Effector memory CD4-positive, alpha-beta T cell (primary cell): ENCODE measurements at places on chromosomes 12 and 14.

GRCh38 chr14:90903101-90903500 is 86.9 kb upstream of the TTC7B start:
- DNase-seq = peak; percentile 29

GRCh38 chr12:32039917-32040575 is 66.6 kb upstream of the BICD1 start:
- DNase-seq = no peak

DNA sequence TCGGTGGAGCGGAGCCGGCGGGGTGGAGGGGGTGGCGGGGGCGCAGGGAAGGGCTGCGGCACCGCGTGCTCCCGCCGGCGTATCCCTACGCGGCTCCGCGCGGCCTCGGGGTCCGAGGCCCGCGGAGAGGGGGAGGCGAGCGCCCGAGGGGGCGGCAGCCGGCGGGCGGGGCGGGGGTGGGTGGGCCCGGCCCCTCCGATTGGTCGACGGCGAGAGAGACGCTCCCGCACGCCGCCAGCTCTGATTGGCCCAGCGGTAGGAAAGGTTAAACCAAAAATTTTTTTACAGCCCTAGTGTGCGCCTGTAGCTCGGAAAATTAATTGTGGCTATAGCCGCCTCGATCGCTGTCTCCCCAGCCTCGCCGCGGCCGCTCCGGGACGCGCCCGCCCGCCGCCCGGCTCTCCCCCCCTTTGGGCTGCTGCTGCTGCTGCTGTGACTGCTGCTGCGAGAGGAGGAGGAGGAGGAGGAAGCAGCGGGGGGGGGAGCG is at the start of gene FOXG1:
FOXG1 (plus strand) TSS at position 319 of the 487 bp plus-strand sequence. CDS start 493 bp downstream, outside the sequence.
- no peak for DNase-seq

DNA sequence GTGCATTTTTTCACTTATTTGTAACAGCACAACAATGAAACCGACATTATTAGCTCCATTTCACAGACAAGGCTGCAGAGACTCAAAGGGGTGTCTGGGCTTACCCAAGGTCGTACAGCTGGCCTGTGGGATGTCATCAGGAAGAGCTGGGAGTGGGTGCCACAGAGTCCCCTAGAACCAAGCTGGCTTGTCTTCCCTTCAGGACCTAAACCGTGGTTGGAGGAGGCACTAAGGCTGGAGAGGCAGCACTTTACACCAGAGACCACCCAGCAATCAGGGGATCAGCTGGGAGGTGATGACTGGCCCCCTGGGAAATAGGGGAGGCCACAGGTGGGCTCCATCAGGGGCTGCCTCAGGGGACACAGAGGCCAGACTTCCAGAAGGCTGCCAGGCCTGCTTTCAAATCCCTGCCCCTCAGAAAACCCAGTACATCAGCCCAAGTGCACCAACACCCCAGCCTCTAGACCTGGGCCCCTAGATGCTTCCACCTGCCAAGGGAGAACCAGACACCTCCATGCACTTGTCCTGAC is 28.3 kb downstream of the DIO3 start:
- no peak for DNase-seq

- DNase-seq = no peak
These were observed 8.6 kb downstream of the DDN start for GRCh38 chr12:48990552-48990951.

- DNase-seq = no peak
These were observed 9.1 kb upstream of the TDG start for GRCh38 chr12:103956509-103957027.

DNA sequence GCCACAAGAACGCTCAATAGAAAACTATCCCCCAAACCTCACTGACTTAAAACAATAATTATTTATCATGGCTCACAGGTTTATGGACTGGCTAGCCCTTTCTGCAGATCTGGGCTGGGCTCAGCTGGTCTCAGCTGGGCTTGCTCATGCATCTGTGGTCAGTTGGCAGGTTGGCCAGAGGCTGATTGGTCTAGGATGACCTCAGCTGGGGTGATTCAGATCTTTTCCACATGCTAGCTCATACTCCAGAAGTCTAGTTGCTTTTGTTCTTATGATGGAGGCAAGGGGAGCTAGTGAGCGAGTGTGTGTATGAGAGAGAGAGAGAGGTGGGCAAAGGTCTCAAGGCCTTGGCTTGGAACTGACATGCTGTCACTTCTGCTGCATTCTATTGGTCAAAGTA is 181.2 kb upstream of the NRXN3 start:
- no peak for DNase-seq

DNA sequence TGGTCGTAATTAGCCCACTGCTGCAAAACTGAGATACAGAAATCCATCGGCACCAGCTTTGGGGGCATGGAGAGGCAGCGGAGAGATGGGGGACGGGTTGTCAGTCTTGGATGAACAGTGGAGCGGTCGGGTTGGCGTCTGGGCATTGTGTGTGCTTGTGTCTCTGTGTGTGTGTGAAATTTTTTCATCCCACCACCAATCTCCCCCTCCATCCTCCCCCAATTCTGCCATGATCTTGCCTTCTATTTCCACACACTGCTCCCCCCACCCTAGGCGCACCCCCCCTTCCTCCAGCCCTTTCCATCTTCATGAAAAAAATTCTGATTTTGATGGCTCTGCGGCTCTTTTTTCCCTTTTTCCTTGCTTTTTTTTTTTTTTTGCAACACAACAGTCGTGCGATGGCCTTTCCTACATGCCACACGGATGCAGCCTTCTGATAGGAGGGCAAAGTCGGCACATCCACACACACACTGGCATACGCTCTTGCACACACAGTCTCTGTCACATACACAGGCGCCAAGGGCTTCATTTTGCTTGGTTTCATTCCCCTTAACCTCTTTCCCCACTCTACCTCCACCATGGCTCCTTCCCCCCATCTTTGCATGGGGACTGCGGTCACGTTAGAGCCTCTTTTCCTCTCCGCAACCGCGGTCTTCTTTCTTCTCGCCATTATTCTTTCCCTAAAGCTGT is 3.3 kb downstream of the NRXN3 start:
- no peak for DNase-seq

- no peak for DNase-seq
These were observed 218.0 kb downstream of the ZFP36L1 start for GRCh38 chr14:68574906-68575305.

GRCh38 chr12:121165316-121165715 is 32.6 kb downstream of the P2RX7 start:
- DNase-seq = no peak

- DNase-seq = no peak
These were observed 18.5 kb downstream of the NCOR2 start for GRCh38 chr12:124548854-124549378.

GRCh38 chr12:12323591-12323990 is 26.5 kb downstream of the MANSC1 start:
- DNase-seq = no peak

- no peak for DNase-seq
These were observed 32.2 kb downstream of the SNRPF start for GRCh38 chr12:95890958-95891357.

DNA sequence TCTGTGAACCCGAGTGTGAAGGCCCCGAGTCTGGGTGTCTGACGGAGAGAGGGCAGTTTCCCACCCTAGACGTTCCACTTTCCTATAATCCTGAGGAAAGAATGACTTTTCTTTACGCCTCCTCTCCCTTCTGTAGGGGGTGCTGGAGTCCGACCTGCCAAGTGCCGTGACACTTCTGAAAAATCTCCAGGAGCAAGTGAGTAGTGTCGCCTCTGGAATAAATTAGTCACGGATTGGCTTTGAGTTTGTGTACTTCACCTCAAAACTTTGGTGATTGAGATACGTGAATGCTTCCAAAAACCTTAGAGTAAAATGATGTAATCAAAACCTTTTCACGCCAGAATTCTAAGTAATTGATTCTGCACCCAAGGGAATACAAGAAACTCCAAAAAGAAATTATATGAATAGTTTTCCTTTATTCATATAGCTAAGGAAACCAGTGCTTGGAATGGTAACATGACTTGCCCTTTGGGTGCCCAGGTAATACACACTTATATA is 452 bp downstream of the NGDN start:
- DNase-seq = no peak

- no peak for DNase-seq
These were observed 880.3 kb upstream of the FOXG1 start for GRCh38 chr14:27886256-27886655.

- no peak for DNase-seq
These were observed 910 bp upstream of the WASHC4 start for GRCh38 chr12:105106621-105107020.

GRCh38 chr12:89709995-89710872 is 1.6 kb upstream of the ATP2B1 start:
- DNase-seq = peak; percentile 8

DNA sequence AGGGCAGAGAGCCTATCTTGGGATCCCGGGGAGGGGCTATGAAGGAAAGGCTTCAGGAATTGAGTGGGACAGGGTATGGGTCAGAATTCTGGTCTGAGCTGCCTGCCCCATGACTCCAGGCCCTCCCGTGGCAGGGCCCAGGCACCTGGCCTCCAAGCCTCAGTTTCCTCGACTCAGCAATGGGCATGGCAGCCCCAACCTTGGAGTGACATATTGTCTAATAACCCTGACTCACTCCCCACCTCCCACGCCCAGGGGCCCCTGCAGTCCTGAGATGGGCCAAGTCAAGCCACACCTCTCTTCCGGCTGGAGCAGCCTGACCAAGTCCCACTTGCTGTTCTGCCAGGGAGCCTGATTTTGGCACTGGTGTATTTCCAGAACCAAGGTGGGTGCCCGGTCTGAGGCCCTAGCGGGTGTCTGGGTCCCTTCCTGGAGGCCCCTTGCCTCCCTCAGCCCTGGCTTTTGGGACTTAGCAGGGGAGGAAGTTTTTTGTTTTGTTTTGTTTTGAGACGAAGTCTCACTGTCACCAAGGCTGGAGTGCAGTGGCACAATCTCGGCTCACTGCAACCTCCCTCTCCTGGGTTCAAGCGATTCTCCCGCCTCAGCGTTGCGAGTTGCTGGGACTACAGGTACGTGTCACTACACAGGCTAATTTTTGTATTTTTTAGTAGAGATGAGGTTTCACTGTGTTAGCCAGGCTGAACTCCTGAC is 40.3 kb upstream of the RCOR1 start:
- no peak for DNase-seq

GRCh38 chr14:39628087-39628486 is 195.9 kb upstream of the FBXO33 start:
- no peak for DNase-seq

- DNase-seq = no peak
These were observed 28.4 kb downstream of the NOC4L start for GRCh38 chr12:132172619-132173018.

- DNase-seq = no peak
These were observed 45.8 kb upstream of the CNTN1 start for GRCh38 chr12:40646456-40646855.

- no peak for DNase-seq
These were observed 160.9 kb downstream of the RIMBP2 start for GRCh38 chr12:130555221-130555620.

DNA sequence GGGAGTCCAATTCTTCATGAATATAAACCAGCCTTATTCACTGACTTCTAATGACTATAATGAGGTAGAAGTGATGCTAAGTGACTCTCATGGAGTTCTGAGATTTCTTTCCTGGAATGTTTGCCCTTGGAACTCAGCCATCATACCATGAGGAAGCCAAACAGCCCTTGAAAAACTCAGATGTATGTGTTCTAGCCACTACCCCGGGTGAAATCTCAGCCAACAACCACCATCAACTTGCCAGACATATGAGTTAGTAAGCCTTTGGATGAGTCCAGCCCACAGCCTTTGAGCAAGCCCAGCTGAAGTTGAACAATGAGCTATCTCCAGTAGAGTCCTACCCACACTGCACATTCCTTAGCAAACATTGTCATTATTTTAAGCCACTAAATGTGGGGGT is 149.5 kb downstream of the SLC6A15 start:
- no peak for DNase-seq

GRCh38 chr14:35506461-35506860 is 27.5 kb upstream of the INSM2 start:
- DNase-seq = no peak

DNA sequence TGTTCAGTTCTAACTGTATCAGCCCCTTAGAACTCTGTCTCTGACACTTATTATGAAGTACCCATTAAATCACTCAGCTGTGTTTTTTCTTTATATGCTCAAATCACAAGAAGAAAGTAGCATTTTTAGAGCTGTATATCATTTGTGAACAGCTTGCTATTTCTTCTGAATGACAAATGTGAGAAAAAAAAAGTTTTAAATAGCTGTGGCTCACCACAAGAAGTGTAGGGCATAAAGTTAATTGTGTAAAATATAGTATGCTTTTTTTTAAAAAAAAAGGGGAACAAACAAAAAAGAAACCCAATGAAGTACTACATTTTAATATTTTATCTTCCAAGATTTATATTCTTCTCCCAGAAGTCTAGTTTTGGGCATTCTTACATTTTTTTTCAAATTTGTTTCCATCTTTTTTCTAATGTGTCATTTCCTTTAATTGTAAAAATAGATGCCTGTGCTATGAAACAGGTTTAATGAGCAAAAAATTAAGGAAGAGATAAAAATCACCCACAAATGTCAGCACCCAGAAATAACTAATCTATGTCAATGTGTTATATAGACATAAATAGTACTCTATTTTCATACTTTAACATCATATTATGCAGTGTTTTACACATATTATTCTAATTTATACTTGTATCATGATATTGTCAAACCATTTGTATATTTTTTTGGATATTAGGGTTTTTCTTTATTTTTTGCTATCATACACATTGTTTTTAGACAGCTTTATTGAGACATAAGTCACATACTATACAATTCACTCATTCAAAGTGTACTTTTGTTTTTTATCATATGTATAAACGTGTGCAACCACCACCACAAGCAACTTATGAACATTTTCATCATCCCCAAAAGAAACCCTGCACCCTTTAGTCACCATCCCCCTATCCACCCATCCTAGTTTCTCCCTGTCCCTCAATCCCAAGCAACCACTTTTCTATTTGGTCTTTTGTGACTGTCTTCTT is 22.4 kb upstream of the LRRK2 start:
- DNase-seq = no peak

GRCh38 chr14:47392326-47392725 is 283.1 kb downstream of the MDGA2 start:
- DNase-seq = no peak

DNA sequence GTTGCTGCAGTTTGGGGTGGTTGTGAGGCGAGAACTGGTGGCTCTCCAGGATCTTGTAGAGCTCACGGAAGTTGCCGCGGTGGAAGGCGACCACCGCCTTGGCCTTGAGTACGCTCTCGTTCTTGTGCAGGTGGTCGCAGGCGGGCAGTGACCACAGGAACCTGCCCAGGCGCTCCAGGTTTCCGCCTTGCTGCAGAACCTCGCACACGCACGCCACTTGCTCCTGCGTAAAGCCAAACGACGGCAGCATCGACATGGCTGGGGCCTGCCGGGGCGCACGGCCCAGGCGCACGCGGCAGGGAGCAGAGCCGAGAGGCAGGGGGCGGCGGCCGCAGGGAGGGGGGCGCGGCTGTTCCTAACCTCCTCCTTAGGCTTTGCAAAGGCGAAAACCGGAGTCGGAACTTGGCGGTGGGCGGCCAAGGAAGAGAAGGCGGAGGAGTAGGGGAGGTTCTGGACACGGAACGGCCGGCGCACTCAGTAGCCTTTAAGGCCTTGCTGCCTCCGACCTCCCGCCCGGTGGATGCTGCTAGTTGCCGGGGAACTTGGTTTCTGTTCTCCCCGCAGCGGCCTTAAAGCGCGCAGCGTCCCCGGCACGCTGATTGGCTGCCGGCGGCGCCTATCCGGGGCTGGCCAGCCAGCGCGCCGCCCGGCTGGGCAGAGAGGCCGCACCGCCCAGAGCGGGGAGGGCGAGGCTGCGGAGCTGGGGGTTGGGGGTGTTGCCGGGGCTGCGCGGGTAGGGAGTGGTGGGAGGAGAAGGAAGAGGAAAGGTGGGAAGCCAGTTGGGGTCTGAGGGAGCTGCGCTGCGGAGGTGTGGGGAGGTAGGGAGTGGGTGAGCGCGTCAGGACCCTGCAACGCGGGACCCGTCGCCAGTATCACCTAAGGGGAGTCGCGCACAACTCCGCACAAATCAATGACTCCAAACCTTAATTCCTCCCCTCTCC is at the start of gene SIX1:
SIX1 (minus strand) TSS at position 544 of the 941 bp plus-strand sequence; CDS start at position 256, 288 bp downstream.
- no peak for DNase-seq
